AG04449 (cell line): ENCODE measurements at places on chromosomes 4 and X.

- no peak for DNase-seq
Measured at GRCh38 chr4:187433141-187433540, 562.4 kb upstream of the ZFP42 start.

GRCh38 chr4:8095956-8096689 lies 62.5 kb downstream of the ABLIM2 start:
- DNase-seq: no peak

DNA sequence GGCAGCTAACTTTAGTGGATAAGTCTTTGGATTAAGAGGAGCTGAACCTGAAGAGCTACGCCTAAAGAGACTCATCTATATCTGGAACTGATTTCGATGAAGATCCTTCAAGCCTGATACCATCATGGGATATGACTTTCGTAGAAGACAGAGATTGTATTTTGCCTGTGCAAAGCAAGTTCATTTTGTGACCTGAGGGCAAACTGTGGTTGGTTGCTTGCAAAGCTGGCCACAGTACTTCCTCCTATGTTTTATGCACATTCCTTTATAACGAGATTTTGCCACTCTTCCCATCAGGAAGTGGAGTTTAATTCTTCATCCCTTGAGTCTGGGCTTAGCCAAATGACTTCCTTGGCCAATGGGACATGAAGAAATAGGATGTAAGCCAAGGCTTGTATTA lies 519.3 kb upstream of the NR3C2 start:
- no peak for DNase-seq

- no peak for DNase-seq
Measured at GRCh38 chr4:73341454-73341853, 62.6 kb upstream of the ALB start.

- peak; percentile 12 for DNase-seq
Measured at GRCh38 chr4:112704991-112705845, 68.3 kb downstream of the LARP7 start.

- no peak for DNase-seq
Measured at GRCh38 chr4:72489267-72489666, 79.8 kb downstream of the ADAMTS3 start.

- DNase-seq: no peak
Measured at GRCh38 chr4:16062601-16063000, 21.2 kb downstream of the PROM1 start.

GRCh38 chr4:82852751-82853285 lies 38.1 kb downstream of the SEC31A start:
- DNase-seq: no peak

GRCh38 chrX:133417364-133417763 lies 2.1 kb upstream of the GPC4 start:
- DNase-seq: no peak

GRCh38 chr4:60216752-60217151 lies 983.4 kb upstream of the ADGRL3 start:
- no peak for DNase-seq

GRCh38 chr4:134787315-134787714 lies 585.7 kb upstream of the PABPC4L start:
- DNase-seq: no peak

DNA sequence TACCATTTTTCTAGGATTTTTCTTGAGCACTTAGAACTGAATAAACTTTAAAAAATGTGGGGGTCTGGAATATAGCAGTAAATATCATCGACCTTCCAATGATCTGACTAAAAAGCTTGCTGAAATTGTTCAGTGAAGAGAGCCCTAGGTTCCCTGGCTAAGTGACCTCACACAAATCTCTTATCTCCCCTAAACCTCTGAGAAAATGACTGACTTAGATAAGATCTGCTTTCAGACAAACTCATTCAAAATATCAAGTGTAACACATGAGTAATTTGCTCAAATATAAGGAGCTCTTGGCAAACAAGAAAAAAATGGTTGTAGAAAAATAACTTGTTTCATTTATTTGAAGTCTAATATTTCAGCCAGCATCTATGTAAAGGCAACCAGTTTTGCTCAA lies 441.7 kb upstream of the SLIT2 start:
- DNase-seq: no peak

- DNase-seq: no peak
Measured at GRCh38 chrX:139126493-139126892, 404.0 kb upstream of the F9 start.

DNA sequence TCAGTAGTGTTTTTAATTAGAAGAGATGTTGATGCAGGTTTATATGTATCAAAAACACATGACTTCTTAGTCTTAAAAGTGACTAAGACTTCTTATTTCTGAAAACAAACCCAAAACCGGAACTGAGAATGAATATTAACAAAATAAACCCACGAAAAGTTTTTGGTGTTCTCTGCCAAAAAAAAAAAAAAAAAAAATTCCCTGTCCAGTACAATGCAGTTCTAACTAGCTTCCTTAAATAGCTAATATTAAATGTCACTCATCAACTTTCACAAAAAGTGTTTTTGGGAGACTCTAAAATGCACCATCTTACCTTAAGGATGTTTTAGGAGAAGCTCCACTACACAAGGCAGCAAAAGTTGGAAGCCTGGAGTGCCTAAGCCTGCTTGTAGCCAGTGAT lies 2.0 kb downstream of the ANKRD37 start:
- no peak for DNase-seq

DNA sequence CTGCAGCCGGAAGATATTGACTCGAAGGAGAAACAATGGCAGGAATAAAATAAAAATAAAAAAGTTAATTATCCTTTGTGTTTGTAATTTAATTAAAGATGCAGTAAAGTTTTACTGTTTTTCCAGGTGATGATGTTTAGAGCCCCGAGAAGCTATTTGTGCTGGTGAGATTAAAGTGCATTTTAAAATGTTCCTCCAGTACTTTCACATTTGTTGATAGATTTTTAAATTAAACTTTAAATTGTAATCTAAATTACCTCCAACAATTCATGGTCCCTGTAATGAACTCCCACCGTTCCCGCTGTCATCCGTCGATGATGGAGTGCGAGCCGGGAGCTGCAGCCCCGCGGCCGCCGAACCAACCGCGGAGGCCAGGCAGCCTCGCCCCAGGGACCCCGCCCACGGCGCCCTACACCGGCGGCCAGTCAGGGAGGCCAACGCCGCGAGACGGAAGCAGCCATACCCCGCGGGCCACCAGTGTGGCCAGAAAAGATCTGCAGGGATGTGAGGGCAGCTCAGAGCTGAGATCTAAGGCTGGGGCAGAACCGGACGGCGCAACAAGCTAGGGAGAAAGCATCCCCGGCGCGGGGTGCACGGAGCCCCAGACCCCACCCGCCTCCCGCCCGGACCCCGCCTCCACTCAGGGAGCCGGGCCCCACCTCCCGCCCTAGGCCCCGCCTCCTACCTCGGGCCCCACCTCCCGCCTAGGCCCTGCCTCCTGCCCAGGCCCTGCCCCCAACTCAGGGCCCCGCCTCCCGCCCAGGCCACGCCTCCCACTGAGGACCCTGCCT lies 104.0 kb downstream of the FAM53A start:
- DNase-seq: peak; percentile 10

DNA sequence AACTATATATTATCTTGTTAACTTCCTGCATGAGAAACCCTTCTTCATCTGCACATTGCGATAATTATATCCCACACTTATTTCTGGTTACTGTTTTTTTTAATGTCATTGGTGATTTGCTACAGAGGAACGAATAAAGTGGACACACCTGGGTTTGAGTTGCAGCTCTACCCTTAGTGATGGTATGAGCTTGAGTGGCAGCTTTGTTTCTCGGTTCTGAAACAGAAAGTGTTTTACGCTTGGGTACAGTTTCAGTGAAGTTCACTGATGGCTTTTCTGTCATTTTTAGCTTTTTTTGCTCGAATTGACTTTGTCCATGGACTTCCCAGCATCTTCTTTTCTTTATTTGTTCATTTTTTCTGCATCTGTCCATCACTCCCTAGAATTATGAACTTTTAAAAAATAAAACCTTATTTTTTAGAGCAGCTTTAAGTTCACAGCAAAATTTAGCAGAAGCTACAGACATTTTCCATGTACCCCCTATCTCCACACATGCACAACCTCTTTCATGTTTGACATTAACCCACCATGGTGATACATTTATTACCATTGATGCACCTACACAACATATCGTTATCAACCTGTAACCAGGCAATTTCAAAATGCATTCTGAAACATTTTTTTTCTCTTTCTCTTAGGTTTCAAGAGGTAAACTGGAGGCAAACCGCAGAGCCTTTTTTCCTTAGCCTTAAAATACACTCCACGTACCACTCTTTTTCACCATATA lies 1041.6 kb upstream of the PRKX start:
- DNase-seq: no peak

GRCh38 chr4:86975927-86976326 lies 41.1 kb downstream of the AFF1 start:
- no peak for DNase-seq

- no peak for DNase-seq
Measured at GRCh38 chr4:75878246-75878756, 24.0 kb downstream of the PPEF2 start.

GRCh38 chrX:20672476-20672875 lies 405.8 kb upstream of the RPS6KA3 start:
- DNase-seq: no peak

GRCh38 chr4:155794589-155795236 lies 35.9 kb downstream of the GUCY1B1 start:
- no peak for DNase-seq

GRCh38 chr4:32251126-32251525 lies 1531.0 kb downstream of the PCDH7 start:
- no peak for DNase-seq

DNA sequence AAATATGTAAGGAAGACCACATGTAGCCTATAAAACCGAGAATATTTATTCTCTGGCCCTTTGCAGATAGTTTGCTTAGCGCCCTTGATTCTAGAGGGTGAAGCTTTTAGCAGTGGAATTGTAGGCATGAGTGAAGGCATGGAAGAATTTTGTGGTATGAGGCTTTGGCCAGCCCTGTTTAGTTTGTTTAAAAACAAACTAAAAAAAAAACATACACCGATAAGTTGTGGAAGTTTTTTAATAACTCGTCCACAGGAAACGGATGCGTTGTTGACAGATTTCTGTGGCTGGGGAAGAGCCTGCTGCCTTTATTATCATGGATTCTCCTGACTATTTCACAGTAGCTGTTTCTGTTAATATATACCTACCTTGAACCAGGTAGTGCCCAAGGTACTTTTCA lies 194.7 kb upstream of the LNX1 start:
- DNase-seq: no peak

- DNase-seq: no peak
Measured at GRCh38 chr4:10741961-10742699, 57.6 kb upstream of the CLNK start.

DNA sequence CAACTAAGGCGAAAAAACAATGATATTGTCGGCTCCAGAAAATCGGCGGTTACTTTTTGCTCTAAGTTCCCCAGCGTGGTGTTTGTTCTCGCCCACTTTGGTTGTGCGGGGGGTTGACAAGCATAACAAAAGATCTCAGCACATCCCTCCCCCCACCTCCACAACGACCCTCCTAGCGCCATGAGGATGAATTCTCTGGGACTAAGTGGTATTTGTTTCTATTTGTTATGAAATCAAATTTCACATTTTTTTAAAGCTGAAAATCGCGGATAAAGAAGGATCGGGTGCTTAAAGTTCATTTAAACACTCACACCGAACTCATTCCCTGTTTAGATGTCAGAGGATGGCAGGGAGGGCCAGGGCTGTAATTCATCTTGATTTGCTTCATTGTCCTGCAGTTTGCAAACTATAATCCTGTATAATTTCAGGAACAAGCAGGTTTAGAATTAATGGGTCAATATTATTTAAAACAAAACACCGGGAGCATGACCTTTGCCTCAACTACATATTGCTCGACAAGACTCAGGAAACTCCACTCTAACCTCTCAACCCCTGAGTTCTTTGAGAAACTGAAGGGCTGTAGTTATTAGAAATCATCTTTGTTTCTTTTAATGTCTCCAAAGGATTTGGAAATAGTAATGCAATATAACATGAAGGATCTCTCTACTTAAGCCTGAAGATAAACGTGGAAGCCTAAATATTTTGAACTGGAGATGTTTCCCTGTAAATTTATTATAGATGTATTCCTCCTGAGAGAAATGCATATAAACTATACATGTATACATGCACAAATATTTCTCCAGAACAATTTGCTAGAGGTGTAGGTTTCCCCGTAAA lies 6.4 kb downstream of the PITX2 start:
- no peak for DNase-seq

DNA sequence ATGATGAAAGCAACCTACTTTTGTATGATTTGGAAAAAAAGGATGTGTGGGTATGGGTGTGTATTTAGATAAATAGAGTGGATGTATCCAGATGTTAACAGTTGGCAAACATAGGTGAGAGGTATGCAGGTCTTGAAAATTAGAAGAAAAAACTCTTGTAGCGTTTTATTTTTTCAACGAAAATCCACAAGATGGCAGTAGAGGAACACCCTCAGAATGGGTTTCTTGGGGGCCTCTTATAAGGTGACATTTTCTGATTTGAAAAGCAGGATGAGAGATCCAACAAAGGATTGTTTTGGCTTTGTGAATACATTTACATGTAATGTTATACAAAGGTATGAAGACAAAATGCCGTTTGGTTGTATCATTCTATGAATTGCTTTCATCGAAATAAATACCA lies 68.3 kb downstream of the FMR1NB start:
- no peak for DNase-seq

DNA sequence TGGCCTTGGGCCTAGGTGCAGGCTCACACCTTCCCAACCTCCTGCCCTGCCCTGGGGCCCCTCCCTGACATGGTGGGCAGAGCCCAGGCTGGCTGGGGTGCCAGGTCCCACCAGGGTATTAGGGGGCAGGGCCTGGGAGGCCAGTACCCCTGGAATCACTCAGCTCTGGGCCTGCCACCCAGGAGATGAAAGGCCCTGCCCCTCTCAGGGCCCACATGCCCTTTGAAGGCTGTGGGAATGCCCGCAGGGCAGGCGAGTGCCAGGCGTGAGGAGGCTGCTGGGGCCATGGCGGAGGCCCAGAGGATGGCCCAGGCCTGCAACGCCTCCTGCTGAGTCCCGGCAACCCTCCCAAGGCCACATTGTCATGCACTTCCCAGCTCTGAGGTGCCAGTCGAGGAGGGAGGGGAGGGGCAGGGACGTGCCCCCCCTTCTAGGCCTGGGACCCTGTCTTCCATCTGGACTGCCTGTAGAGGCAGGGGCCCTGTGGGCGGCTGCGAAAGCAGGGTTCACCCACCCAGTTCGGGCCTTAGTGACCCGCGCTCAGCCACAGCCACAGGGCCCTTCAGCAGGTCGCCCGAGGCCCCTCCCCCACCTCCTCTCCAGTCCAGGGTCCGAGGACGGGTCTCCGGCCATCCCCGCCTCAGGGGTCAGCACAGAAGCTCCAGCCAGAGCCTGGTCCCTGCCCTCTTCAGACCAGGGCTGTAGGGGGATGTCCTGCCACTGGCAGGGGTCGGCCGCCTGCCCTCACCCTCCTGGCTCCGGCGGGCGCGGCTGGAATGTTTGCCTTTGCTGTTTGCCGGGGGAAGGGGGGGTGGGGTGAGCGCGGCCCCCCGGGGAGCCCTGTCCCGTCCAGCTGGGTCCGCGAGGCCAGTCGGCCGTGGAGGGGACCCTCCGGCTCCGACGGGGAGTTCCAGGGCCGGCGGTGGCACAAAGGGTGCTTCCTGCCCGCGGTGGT lies 26.7 kb upstream of the FGFR3 start:
- DNase-seq: no peak
